ENCODE measurements at places on chromosomes 2 and 18. TPM values are rescaled to one million over a fixed set of nuclear protein-coding genes. Genes with fewer than 3 reads are reported as not detected.

MPP4 gene
- total RNA-seq, result not detected

LOXHD1 gene
- total RNA-seq, result 0.33 TPM

DNA sequence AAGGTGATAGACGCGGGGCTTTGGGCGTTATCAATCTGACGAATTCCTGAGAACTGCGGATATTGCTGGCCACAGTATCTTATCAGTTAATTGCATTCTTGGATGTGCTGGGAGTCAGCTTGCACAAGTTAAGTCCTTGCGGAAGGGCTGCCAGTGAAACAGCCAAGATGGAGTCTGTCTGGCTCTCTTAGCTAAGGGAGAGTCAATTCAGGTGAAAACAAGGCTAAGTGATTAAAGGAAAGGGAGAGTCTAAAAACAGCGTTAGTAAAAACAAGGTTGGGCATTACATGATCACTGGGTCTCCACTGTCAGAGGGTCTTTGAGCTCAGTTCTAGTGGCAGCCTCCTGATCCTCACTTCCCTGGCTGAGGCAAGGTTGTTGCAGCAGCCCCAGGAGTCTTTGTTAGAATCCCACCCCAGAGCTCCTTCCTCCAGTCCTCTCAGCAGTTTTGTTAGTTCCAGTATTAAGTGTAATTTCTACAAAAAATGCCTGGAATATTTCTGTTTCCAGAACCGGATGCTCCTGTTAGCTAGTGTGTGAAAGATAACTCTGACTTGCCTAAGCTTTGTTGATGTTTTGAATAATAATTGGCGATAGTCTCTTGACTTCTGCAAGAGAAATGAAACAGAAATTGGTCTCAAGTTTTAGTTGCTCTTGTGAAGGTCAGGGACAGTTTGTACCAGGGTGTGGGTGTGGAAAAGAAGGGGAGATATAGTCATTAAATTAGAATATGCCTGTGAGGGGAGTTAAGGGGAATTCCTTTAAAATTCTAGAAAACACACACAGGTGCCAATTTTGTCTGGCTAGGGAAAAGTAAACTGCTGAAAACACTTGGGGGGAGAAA is 10.6 kb downstream of the CFLAR start:
- H3K4me1 ChIP-seq, result peaks cover 52% of the 10 kb centered on the region
- H3K36me3 ChIP-seq, result peaks cover 3% of the 10 kb centered on the region
- H3K27me3 ChIP-seq, result no peaks in the 10 kb centered on the region
- H3K4me3 ChIP-seq, result peak overlapping the region; percentile 45
- peak overlapping the region; percentile 93 for H3K27ac ChIP-seq

- H3K27ac ChIP-seq, result no peak overlapping the region
- no peak overlapping the region for H3K4me3 ChIP-seq
- H3K36me3 ChIP-seq, result no peaks in the 10 kb centered on the region
- DNase-seq, result no peak
- H3K27me3 ChIP-seq, result peaks cover 2% of the 10 kb centered on the region
- no peaks in the 10 kb centered on the region for H3K4me1 ChIP-seq
These were observed 243.7 kb downstream of the TDRD15 start for GRCh38 chr2:21367421-21367820.

DNA sequence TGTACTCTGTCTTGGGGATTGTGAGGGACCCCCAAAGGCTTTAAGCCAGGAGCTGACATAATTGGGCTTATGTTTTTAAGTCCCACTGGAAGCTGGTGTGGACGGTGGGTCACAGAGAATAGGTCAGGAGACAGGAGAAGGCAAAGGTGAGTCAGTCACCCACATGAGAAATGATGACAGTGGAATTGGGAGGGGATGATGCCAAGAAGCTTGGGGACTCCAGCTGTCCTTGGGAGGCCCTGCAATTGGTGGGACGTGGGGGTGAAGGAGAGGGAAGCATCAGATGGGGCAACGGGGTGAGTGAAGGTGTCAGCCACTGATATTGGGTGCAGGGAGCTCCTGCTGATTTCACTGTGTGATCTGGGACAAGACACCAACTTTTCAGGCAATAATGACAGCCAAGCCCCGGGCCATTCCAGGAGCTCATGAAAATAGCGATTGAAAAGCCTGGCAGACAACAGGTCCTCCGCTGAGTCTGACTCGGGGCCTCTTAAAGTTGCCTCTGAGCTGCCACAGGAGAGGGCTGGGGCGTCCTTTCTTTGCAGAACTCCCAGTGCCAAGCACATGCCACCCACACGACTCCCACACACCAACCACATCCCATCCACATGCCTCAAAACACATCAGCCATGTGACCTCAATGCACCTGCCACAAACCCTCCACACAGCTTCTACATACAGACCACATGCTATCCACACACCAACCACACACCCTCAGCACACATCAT is 13.4 kb downstream of the TNS1 start:
- peaks cover 11% of the 10 kb centered on the region for H3K4me1 ChIP-seq
- no peak overlapping the region for H3K27ac ChIP-seq
- peaks cover 17% of the 10 kb centered on the region for H3K27me3 ChIP-seq
- DNase-seq, result no peak
- H3K36me3 ChIP-seq, result no peaks in the 10 kb centered on the region

RAB10 gene
- total RNA-seq, result 114 TPM

DNA sequence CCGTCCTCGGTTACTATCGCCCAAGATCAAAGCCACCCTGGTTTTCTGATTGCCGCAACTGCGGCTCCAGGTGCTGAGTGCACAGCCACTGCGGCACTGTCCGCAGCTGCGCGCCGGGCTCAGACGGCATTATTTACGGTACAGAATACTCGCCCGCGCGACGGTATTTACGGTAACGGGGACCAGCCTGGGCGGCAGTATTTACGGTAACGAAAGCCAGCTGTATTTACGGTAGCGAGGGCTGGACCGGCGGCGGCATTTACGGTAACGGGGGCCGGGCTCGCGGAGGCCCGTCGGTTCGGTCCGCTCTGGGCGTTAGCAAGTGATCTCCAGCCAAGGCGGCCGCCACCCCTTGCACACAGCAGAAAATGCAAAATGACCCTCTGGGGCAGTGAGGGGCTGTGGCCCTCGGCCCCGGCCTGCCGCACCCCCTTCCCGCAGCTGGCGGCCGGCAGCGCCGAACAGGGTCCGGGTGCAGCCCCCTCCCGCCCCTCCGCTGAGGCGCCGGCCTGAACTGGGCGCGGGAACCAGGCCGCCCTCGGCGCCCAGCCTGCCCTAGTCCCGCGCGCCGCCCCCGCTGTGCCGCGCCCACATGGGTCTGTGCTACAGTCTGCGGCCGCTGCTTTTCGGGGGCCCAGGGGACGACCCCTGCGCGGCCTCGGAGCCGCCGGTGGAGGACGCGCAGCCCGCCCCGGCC is at the start of gene GNAL:
GNAL (plus strand) TSS at position 293 of the 697 bp plus-strand sequence; CDS start at position 593, 300 bp downstream.
- H3K4me3 ChIP-seq, result peak within 1 kb of the TSS; percentile 77
- H3K4me1 ChIP-seq, result peaks cover 2% of the 10 kb centered on the region
- DNase-seq, result peak; percentile 74

ME2 gene
- 54.8 TPM for total RNA-seq

TSPYL6 gene
- total RNA-seq, result not detected

DNA sequence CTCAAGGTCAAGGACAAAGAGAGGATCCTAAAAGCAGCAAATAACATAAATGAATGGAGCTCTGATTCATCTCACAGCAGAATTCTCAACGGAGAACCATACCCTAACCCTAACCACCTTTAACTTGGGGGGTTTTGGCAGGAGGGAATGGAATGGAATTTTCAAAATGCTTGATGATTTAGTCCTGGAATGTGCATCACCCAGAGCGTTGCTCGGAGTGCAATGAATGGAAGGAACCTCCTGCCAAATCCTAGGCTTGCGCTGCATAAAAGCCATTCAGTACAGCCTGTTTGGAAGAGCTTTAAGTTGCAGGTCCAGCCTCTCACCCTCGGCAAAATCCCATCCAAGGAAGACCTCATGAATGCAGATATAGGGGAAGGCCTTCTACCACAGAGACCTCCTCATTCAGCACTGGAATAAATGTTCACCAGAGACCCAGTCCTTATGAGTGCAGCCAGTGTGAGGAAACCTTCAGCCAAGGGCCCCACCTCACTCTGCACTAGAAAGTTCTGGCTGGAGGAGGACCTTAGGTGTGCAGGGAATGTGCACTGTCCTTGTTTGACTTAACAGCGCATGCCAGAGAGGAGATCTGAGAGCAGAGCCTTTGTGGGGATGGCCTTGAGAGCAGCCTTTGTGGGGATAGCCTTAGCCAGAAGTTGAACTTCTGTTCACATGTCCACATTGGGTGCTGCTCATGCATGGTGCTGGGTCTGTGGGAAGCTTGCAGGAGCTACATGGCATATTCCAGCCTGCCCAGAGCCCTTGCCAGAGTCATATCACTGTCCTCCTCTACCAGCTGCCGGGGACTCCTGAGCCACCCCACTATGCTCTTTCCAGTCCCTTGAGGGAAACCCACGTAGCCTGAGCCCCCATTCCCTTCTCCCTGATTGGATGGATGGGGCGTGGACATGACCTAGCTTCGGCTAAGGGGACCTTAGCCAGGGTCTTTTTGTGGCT is 30.5 kb downstream of the ASB1 start:
- peaks cover 7% of the 10 kb centered on the region for H3K36me3 ChIP-seq
- no peaks in the 10 kb centered on the region for H3K4me1 ChIP-seq
- H3K27me3 ChIP-seq, result no peaks in the 10 kb centered on the region
- no peak overlapping the region for H3K4me3 ChIP-seq
- no peak for DNase-seq

DNA sequence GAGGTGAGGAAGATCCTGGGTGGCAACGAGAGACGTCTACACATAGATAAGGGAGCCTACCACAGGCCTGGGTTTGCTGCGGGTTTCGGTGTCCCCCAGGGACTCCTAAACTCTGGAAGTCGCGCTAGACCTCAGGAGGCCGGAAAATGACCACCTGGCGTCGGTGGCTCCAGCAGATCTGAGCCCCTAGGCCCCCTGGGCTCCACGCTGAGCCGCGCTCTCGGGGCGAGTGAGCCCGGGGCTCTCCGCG is 987 bp upstream of the DLX1 start:
- no peaks in the 10 kb centered on the region for H3K36me3 ChIP-seq
- H3K4me1 ChIP-seq, result peaks cover 13% of the 10 kb centered on the region
- no peak overlapping the region for H3K4me3 ChIP-seq
- H3K27me3 ChIP-seq, result peaks cover 100% of the 10 kb centered on the region

GRCh38 chr2:193469251-193469650 is 1274.5 kb upstream of the TMEFF2 start:
- H3K27ac ChIP-seq, result no peak overlapping the region
- H3K4me1 ChIP-seq, result peaks cover 3% of the 10 kb centered on the region
- no peak for DNase-seq
- H3K27me3 ChIP-seq, result no peaks in the 10 kb centered on the region
- H3K36me3 ChIP-seq, result no peaks in the 10 kb centered on the region

- H3K36me3 ChIP-seq, result peaks cover 10% of the 10 kb centered on the region
- no peaks in the 10 kb centered on the region for H3K27me3 ChIP-seq
- no peak overlapping the region for H3K4me3 ChIP-seq
These were observed 220.4 kb upstream of the FOSL2 start for GRCh38 chr2:28172114-28172898.

- no peak for DNase-seq
- H3K27me3 ChIP-seq, result no peaks in the 10 kb centered on the region
- H3K4me3 ChIP-seq, result no peak overlapping the region
- H3K4me1 ChIP-seq, result peaks cover 11% of the 10 kb centered on the region
- H3K27ac ChIP-seq, result no peak overlapping the region
These were observed 301.0 kb upstream of the KLHL29 start for GRCh38 chr2:23083966-23084365.

ALPI gene
- not detected for total RNA-seq

DNA sequence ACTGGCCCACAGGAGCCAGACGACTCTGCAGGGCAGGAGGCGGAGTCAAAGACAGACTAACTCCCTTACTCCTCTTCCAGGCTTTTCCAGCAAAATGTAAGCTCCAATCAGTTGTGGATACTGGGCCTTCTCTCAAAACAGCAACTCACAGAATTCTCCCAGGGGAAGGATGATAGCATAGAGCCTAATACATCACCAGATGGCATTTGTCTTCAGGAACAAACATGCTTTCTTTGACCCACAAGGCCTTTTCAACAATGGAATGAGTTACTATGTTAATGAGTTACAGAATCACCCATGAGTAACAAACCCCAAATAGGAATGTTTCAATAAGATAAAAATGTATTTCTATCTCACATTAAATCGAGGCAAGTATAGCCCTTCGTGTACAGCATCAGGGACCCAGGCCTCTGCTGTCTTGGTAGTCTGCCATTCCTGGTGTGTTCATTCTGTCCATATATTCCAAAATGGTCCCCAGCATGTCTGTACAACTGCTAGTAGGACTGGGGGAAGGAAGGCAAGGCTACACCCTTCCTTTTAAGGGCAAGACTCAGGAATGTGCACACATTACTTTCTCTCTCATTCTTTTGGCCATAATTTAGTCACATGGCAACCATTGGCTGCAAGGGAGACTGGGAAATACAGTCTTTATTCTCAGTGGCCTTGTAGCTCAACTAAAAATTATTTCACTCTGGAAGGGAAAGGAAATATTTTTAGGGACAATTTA is 76.4 kb downstream of the BOD1L2 start:
- H3K27ac ChIP-seq, result peak overlapping the region; percentile 90
- H3K27me3 ChIP-seq, result no peaks in the 10 kb centered on the region
- H3K36me3 ChIP-seq, result no peaks in the 10 kb centered on the region

CAPN14 gene
- 0.50 TPM for total RNA-seq

DNA sequence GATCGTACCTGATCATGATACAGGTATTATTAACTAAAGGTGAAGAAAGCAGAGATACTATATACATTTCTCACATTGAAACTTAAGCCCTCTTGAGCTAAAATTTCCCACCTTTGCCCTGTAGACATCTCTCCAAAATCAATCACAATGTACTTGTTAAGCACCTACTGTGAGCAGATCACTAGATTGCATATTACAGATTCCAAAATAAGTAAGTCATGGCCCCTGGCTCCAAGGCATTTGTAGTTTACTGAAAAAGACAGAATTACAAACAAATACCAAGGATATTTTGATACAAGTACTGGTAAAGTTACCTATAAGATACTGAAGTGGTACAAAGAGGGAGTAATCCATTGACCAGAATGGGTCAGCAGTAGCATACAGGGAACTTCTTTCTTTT is 455.3 kb downstream of the STK39 start:
- H3K4me3 ChIP-seq, result no peak overlapping the region
- peaks cover 9% of the 10 kb centered on the region for H3K36me3 ChIP-seq
- H3K27ac ChIP-seq, result no peak overlapping the region

DNA sequence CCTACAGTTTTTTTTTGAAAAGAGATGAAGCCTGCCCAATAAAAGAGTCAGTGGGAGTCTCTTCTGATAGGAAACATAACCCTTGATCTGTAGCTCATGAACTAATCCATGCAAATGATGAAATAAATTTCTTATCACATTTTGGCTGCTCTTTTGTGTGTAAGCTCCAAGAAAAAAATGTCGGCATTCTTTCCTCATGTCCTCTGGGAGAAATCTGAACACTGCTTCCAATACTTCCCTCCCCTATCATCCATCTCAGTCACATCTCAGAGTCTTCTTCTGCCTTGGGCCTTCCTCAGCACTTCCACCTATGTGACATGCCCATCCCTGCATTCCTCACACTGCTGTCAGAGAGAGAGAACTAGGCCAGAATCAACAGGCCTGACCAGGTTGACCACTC is 395.7 kb upstream of the ST6GAL2 start:
- no peaks in the 10 kb centered on the region for H3K27me3 ChIP-seq
- no peak overlapping the region for H3K27ac ChIP-seq
- H3K36me3 ChIP-seq, result no peaks in the 10 kb centered on the region
- H3K4me3 ChIP-seq, result no peak overlapping the region
- DNase-seq, result no peak
- peaks cover 2% of the 10 kb centered on the region for H3K4me1 ChIP-seq

- DNase-seq, result no peak
- H3K27me3 ChIP-seq, result no peaks in the 10 kb centered on the region
- H3K27ac ChIP-seq, result no peak overlapping the region
- H3K36me3 ChIP-seq, result peaks cover 2% of the 10 kb centered on the region
These were observed 246.1 kb downstream of the EXOC6B start for GRCh38 chr2:72579591-72580180.

UGT1A5 gene
- total RNA-seq, result not detected

All from progenitor cell of endocrine pancreas (in vitro differentiated cells).